CD4-positive, alpha-beta T cell (primary cell): ENCODE measurements at places on chromosomes 5 and 9.

GRCh38 chr5:135497971-135498636, 37.7 kb downstream of the NEUROG1 start:
- DNase-seq, result no peak

DNA sequence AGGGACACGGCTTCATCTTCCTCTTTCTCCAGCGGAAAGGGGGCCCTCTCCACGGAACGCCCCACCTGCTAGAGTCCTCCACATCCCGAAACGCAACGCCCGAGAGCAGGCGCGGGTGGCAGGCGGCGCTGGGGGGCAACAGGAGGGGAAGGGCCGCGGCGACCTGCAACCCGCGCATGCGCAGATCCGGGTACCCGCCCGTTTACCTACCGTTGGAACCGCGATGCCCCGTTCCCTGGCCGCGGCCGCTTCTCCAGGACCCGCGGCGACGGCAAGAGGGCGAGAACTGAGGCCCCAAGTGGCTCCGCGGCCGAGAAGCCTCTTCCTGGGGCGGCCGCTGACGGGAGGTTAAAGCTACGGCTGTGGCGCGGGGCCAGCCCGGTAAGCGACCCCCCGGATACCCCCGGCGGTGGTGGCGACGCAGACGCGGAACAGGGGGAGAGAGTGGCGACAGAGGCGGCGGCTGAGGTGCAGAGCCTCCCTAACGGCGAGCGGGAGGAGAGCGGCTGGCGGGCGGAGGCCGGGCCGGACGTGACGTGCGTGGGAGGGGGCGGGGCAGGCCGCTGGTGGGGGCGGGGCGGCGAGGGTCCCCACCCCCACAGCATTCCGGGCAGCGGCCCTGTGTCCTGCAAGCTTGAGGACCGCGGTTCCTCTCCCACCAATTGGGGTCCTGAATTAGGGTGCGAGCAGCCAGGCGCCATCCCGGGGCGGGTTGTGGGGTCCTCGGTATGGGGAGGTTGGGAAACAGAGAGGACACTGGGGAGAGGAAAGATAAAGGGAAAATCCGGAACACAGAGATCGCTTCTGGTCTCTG, at the start of gene FAM13B:
FAM13B (minus strand) TSS at position 508 of the 814 bp plus-strand sequence. CDS start 13,968 bp downstream, outside the sequence.
- DNase-seq, result peak; percentile 79

DNA sequence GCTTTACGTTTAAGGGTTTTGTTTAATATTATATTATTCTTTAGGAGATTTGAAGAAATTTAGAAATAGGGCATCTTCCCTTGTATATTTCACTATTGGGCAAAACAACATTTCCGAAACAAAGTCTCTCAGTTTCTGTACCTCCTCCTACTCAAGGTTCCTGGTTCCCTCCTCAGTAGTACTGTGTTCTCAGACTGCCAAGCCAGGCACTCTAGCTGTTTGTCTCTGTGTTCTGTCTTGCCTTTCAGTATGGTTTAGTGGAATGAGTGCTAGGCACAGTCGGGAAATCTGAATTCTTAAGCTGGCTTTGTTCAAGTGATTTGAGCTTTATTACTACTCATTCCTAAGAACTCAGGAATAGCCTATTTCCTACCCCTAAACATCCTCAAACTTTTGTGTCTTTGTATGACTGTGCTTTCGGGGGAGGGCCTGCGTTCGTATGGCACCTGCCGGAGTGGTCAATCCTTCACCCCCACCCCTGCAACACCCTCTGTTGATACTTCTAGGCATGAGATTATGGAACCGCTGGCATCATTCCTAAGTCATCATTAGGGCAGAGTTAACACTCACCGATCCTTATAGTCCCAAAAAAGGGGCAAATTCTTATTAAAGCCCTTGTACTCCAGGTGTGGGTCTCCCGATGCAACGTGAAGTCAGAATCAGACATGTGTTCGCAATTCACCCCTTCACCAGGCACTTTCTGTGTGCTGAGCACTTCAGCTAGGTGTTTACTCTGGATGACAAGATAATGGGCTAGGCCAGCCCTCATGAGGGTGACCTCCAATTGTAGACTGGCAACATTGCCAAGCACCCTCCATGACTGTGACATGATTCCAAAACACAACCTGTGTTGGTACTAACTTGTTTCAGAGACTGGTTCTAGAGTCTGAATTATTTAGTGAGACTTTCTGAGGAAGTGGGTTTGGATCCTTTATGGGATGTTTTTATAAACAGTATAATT, 24.5 kb downstream of the SNX18 start:
- no peak for DNase-seq

GRCh38 chr5:180970336-180970735, 18.3 kb upstream of the BTNL3 start:
- DNase-seq, result no peak

GRCh38 chr9:31071606-31072286, 1312.7 kb upstream of the ACO1 start:
- DNase-seq, result peak; percentile 4

DNA sequence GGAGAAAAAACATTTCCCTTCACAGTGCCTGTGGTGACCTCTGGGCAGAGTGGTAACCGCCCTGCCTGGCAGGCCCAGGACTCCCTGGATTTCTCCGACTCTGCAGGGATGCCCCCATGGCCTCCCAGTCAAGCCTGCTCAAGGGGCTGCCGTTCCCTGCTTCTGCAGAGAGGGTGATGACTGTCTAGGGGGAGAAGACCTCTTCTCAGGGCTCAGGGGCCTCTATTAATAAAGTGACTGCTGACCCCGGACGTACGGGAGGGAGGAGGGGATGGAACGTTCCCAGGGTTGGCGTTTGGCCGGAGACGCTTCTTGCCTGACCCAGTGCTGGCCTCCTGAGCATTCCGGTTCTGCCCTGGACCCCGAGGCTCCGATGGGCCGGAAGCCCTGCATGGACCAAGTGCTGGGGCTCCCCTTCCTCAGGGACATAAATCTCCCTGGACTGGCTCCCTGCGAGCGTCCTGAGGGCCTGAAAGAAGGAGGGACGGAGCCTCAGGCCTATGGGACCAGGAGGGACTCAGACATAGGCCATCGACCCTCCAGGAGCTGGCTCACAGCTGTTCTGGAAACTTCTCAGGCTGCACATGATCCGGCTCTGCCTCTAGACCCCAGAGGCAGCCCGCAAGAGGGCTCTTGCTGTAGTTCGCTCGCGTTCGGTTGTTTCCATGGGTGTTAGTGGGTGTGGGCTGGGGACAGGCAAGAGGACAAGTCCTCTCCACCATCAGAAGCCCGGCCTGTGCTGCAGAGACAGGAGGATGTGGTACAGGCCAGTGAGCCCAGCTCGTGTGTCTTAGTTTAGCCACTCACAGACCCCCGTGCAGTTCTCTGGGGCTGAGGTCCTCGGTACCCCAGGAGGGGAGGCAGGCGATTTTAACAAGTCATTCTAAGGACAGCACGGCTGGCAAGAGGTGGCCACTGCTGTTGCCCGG, 8.1 kb upstream of the RNU6ATAC start:
- no peak for DNase-seq

GRCh38 chr9:120152295-120152694, 427.7 kb downstream of the CDK5RAP2 start:
- DNase-seq, result no peak

- peak; percentile 16 for DNase-seq
Measured at GRCh38 chr5:56517011-56517416, 283.9 kb upstream of the ANKRD55 start.

- no peak for DNase-seq
Measured at GRCh38 chr5:54862036-54862435, 123.4 kb downstream of the ESM1 start.
